NCI-H1092 treated with DMSO at 0.1 percent for 48 hours (cell line): ENCODE measurements at places on chromosomes 12 and 14.

GRCh38 chr12:109881752-109882151 lies 1.4 kb upstream of the GLTP start:
- DNase-seq, result no peak

GRCh38 chr12:68239309-68239982 lies 13.8 kb upstream of the IL26 start:
- DNase-seq, result no peak

DNA sequence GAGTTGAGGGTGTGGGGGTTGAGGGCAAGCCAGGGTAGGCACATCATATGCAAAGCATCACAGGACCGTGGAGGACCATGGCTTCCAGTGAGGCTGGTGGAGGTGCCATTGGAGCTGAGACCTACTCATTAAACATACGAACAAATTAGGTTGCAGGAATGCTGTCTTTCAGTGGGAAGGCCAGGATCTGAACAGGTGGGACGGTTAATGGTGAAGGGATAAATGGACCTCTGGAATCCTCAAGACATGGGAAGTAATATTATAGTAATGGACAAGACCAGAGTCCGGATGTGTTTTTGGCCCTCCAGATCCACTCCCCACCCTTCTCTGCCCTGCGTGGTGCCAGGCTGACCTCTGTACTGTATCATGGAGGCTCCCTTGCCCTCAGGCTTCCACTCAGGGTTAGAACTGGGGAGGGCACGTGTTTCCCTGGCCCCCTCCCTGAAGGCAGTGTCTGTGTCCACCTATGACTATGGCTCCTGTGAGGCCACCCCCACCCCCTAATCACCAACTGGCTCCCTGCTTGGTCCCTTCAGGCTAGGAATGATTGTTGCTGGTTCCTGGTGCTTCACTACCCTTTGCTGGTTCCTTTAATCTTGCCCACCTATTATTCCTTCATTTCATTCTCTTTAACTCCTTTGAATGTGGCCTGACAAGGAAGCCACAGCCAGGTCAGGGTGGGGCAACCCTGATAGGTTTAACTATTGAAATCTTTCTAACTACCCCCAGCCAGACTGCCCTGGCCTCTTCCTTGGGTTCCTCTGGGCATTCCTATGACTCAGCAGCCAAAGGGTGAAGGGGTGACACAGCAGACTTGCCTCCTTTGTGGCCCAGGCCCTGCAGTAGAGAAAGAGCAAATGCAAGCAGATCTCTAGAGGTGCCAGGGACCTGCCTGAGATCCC lies 10.7 kb downstream of the DHRS2 start:
- no peak for DNase-seq

DNA sequence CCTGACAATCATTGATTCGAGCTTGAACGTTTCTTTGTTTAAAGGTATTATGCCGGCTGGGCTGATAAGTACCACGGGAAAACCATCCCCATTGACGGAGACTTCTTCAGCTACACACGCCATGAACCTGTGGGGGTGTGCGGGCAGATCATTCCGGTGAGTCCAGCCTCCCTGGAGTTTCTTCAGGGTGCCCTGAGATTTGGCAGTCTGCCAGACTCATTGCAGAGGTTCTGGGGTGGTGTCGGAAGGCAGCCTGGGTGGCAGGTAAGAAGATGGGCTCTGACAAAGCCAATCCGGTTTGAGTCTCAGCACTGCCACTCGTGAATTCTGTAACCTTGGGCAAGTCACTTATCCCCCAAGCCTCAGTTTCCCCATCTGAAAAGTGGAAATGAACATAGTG lies 23.0 kb downstream of the ALDH2 start:
- no peak for DNase-seq

DNA sequence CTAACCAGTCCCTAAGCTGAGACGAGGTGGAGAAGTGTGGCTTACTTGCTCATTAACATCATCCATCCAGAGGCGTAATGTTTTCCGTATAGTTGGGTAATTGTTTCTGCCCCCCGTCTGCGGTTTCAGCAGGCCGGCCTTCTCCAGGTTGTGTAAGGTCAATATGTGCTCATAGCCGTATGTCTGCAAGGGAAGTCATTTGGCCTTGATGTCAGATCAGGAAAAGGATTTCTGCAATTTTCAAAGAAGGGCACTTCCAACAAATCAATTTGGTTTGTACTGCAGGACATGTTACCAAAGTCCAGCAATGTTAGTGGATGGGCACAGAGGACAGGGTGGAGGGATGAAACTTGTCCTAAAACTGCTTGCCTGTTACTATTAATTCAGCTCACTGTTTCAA lies 9.9 kb upstream of the DIABLO start:
- no peak for DNase-seq

DNA sequence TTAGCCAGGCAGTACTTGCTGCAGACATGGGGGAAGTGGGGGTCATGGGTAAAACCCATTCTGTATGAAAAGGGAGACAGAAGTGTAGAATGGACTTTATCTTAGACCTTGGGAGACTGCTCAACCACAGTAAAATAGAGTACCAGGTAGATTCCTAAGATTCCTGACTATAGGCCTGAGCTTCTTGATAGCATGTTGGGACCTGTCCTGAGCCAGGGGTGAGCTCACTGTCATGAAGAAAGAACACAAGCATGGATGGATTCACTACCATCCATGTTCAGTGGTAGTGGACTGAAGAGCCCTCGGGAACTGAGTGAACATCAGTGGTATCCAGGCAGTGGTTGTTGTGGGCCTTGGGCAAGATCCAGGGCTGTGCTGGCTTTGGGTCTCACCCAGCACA lies 1003.8 kb downstream of the TMTC2 start:
- DNase-seq, result no peak

- DNase-seq, result peak; percentile 51
These were observed 597 bp downstream of the MLF2 start for GRCh38 chr12:6752167-6752920.
